Brain (organoid and tissue), 16 donors: ENCODE measurements at places on chromosomes 16 and 17. TPM values are rescaled to one million over a fixed set of nuclear protein-coding genes. Genes with fewer than 3 reads are reported as not detected.

MEIOC gene
- 0.24 TPM for polyA plus RNA-seq

SOX8 gene
- 44.8 TPM for polyA plus RNA-seq

NOD2 gene
- polyA plus RNA-seq = not detected

NPIPA2 gene
- polyA plus RNA-seq = not detected

PARD6A gene
- 39.6 TPM for polyA plus RNA-seq

WDR90 gene
- 12.5 TPM for polyA plus RNA-seq

KRT25 gene
- polyA plus RNA-seq = not detected

FBXW10 gene
- not detected for polyA plus RNA-seq

OGFOD3 gene
- 18.7 TPM for polyA plus RNA-seq

CACNA1G gene
- 2.0 TPM for polyA plus RNA-seq

DNAAF1 gene
- polyA plus RNA-seq = 0.53 TPM

PEMT gene
- 88.1 TPM for polyA plus RNA-seq

ELMO3 gene
- 6.5 TPM for polyA plus RNA-seq

FMNL1 gene
- polyA plus RNA-seq = 26.1 TPM

TTC19 gene
- 35.8 TPM for polyA plus RNA-seq

LGALS9B gene
- polyA plus RNA-seq = not detected

ABHD15 gene
- 3.8 TPM for polyA plus RNA-seq

KRTAP4-9 gene
- polyA plus RNA-seq = not detected

CRISPLD2 gene
- 13.2 TPM for polyA plus RNA-seq

KRT16 gene
- polyA plus RNA-seq = not detected

PLEKHG4 gene
- polyA plus RNA-seq = 11.1 TPM

OR4D1 gene
- not detected for polyA plus RNA-seq

ACSM2A gene
- not detected for polyA plus RNA-seq

PRCD gene
- 9.9 TPM for polyA plus RNA-seq

SLFN14 gene
- not detected for polyA plus RNA-seq

NDRG4 gene
- 288 TPM for polyA plus RNA-seq

TUBG1 gene
- 207 TPM for polyA plus RNA-seq

PRPSAP1 gene
- polyA plus RNA-seq = 59.4 TPM

SEPTIN1 gene
- 4.8 TPM for polyA plus RNA-seq

TRIM72 gene
- polyA plus RNA-seq = 0.14 TPM

DNAH17 gene
- polyA plus RNA-seq = 16.1 TPM

USH1G gene
- polyA plus RNA-seq = not detected

AGRP gene
- polyA plus RNA-seq = 0.49 TPM

CIBAR2 gene
- 2.4 TPM for polyA plus RNA-seq

CLEC18B gene
- 4.3 TPM for polyA plus RNA-seq

SUPT4H1 gene
- polyA plus RNA-seq = 111 TPM

GSG1L gene
- 3.6 TPM for polyA plus RNA-seq

NRN1L gene
- 2.6 TPM for polyA plus RNA-seq

CNTNAP1 gene
- polyA plus RNA-seq = 20.0 TPM

CFAP20 gene
- polyA plus RNA-seq = 85.1 TPM

ARL2BP gene
- polyA plus RNA-seq = 62.5 TPM

ITGAX gene
- polyA plus RNA-seq = 0.95 TPM

OR1A1 gene
- not detected for polyA plus RNA-seq

SLC5A11 gene
- polyA plus RNA-seq = 16.1 TPM

CAPNS2 gene
- polyA plus RNA-seq = not detected

CCDC200 gene
- polyA plus RNA-seq = not detected
